ENCODE measurements at places on chromosomes 3 and 15.

DNA sequence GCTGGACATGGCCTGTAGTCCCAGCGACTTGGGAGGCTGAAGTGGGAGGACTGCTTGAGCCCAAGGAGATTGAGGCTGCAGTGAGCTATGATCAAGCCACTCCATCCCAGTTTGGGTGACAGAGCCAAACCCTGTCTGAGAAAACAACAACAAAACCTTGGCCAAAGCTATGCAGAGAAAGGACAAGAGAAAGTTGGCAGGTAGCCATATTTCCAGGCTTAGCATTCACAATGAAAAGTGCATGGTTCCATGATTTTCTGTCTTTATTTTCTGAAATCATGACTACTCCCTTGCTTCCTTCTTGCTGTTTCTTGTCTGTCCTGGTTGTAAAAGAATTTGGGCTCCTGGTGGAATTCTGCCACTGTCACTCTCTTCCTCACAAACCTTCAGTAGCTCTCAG is 284.6 kb upstream of the C2CD4B start:
- DNase-seq: no peak

DNA sequence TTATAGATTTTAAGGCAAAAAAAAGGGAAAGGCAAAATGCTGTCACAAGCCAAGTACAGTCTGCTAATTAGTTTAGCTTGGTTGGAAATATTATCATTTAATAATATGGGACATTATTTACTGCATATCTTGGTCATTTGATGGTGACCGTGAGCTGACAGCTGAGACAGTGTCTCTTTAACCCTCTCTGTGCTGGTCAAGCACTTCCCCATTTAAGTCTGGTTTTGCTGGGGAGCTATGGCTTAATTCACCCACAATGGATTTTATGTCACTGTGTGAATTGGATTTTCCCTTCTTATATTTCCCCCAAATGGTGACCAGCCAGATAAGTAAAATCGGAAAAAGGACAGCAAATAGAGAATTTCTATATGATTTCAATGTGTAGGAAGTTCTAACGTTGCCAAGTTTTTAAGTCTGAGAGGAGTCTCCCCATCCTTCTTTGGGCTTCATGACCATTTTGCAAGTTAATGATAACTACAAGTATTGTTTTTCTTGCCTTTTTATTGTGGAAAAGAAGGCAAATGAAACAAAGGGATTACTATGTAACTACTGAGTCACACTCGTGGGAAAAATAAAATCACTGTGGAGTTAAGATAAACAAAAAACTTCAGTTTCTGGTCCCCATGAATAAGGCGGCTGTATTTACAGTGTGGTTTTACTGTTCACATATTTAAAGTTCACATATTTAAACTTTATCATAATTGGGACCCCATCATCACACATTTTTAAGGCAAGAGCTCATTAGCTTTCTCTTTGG is 373.5 kb downstream of the NR2F2 start:
- DNase-seq: no peak

GRCh38 chr3:64489361-64490044 is 198.3 kb downstream of the ADAMTS9 start:
- no peak for DNase-seq

GRCh38 chr15:100247228-100248225 is 94.2 kb downstream of the ADAMTS17 start:
- no peak for DNase-seq

- DNase-seq: no peak
Observed at GRCh38 chr3:56998076-56998529, 62.4 kb upstream of the SPATA12 start.

GRCh38 chr3:56724676-56725075 is 41.6 kb upstream of the TASOR start:
- no peak for DNase-seq
